Stimulated activated CD8-positive, alpha-beta memory T cell treated with anti-CD3 and anti-CD28 coated beads, Interleukin-2, amount 100 ng/mL, for 48 hours (primary cell): ENCODE measurements at places on chromosomes 5 and 9.

GRCh38 chr9:114317665-114318357 is 5.1 kb upstream of the ORM1 start:
- no peak for DNase-seq

DNA sequence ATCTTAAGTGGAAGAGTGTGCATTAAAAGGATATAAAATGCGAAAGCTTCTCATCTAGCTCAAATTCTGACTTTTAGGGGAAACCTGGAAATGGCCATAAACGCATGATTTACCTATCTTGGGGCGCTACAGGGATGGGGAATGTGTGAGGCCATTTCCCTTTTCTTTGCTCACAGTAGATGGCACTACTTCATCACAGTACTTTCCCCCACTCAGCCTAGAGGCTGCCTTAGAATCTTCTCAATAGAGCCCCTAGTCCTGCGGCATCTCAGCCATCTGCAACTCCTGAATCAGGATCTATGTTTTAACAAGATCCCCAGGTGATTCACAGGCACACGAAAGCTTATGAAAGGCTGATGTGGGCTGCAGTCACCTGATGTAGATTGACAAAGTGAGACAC is 110.8 kb downstream of the LHFPL2 start:
- DNase-seq, result no peak

DNA sequence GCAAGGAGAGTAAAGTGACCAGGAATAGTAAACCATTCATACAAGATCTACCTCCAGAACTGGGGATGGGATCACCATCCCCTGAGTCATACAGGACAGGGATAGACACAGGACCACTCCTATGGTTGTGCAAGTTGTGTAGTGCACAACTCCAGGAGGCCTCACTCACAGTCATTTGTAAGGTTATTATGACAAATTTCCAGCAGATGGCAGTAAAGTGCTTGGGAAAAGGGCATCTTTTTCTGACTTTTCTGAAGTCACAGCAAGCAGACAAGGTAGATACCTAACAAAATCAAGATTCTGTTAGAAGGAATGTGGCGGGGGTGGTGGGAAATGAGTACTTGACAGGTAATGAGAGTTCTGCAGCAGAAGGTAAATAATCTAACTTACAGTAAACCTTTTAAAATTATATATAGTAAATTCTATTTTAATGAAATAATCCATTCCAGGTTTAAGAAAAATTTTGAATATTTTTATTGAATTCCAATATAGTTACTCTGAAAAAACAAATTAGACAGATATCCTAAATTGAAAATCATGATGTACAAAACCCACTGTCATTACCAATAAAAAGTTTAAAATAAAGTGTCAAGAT is 16.7 kb upstream of the KIF27 start:
- DNase-seq, result no peak

DNA sequence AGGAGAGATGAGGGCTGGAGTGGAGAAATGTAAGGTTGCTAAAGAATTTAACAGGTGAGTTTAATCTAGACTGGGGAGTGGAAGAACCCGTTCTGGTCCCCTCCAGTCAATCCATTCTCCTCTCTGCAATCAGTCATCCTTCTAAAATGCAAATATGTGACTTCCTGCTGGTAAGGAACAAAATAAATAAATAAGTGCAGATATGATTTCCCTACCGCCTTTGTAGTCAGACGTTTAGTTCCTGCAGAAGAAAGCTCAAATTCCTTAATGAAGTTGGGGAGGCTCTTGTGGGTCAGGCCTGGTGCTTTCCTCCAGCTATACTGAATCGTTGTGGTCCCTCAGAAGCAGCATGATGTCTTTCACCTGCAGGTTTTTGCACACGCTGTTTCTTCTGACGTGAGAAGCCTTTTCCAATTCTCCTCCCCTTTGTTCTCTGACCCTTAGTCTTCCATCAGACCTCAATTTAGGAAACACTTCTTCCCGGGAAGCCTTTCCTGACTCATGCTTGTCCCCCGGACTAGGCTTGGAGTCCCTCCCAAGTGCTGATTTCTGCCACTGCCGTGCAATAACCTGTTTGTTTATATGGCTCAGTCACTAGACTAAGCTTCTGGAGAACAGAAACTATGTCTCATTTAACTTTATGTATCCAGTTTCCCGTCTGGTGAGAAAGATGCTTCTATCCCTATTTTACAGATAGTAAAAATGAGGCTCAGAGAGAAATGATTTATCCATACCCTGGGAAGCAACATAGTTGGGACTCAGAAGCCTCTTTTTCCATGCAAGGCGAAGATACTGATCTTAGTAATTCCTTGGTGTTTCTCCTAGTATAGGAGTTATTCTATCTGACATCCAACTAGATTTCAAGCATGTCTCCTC is 1.3 kb downstream of the ATP6V1G1 start:
- no peak for DNase-seq

DNA sequence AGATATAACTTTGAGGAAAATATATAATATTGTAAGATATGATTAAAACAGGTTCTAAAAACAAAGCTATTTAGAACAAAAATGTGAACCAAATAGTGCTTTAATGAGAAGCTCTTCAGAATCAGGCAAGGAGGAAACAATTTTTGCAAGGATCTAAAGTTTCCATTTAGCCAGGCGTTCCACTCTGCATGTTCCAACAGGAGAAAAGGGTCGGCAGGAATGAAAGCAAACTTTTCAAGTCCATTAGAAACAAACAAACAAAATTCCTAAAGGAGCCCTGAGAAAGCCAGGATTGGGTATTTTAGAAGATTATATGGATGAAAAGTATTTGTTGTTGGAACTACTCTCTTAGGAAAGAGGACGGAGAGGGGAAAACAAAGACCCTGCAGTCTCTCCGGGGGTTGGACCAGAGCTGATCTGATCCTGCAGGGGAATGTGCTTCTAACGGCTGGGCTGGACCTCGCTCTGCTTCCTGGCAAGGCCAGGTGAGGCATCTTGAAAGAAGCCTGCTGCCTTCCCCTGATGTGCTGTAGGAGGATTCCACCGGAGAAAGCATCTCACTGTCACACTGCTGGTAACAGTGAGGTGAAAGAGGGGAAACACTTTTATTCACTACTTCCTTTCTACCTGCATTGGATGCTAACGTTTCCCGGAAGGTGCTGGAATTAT is 94.6 kb downstream of the PRRT1B start:
- no peak for DNase-seq

DNA sequence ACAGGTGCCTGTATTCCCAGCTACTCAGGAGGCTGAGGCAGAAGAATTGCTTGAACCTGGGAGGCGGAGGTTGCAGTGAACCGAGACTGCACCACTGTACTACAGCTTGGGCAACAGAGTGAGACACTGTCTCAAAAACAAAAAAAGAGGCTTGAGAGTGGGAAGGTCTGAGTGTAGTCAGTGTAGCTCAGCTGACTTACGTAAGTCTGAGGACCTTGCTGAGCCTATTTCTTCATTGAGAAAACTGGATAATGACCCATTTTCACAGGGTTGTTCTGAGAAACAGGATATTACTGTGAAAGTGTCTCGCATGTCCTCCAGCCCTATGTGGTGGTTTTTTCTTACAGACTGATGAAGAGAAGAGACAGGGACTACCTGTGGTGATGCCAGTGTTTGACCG is 66.7 kb downstream of the WDR41 start:
- no peak for DNase-seq

GRCh38 chr9:123373946-123374345 is 17.9 kb downstream of the CRB2 start:
- no peak for DNase-seq

DNA sequence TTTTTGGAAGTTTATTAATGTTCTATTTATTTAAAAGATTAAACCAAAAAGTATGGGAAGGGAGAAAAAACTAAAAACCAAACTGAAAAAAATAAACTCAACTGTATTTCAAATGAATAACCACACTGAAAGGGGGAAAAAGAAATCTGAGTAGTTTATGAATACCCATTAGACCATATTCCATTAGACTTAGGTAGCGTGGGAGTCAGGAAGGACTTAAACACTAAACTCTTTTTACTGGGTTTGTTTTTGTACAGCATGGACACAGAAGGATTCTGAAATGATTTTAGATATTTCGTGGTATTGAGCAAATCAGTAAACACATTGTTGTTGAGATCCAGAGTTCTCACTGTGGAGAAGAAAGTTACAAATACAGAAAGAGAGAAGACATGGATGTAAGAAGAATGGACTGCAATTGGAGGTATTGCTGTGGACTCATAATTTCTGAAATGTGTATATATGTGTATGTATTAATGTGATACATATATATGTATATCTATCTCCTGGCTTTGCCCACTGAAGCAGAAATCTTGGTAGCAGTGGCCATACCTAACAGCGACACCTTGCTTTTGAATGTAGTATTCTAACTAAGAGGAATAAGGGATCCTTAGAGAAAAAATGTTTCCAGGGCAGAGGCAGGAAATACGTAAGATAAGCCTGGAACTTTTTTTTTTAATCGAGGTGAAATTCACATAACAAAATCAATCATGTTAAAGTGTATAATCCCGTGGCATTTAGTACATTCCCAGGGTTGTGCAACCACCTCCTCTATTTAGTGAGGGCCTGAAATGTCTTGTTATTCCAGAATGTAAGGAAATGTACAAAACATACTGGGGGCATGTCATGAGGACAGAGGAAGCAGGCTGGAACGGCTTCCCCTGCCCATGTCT is 228.8 kb downstream of the SMARCA2 start:
- no peak for DNase-seq

- no peak for DNase-seq
These were observed 201.5 kb downstream of the AUH start for GRCh38 chr9:91160181-91160580.

DNA sequence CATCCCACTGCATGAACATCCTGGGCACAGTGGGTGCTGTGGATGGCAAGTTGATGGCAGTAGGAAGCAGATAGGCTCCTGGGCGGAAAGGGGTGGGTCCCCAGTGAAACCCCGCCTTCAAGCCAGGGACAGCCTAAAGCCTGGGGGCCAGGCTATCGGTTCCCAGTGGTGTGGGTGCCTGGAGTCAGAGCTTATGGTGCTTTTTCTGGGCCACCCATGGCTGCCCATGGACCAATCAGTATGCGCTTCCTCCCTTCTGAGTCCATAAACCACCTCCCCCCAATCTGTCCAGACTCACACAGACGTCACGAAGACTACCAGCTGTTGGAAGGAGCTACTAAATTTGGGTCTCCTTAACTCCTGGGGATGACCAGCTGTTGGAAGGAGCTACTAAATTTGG is 17.5 kb upstream of the ECPAS start:
- no peak for DNase-seq

GRCh38 chr9:90766731-90767130 is 34.9 kb upstream of the SYK start:
- DNase-seq, result no peak

GRCh38 chr5:218457-219291 is 554 bp downstream of the SDHA start:
- peak; percentile 14 for DNase-seq

DNA sequence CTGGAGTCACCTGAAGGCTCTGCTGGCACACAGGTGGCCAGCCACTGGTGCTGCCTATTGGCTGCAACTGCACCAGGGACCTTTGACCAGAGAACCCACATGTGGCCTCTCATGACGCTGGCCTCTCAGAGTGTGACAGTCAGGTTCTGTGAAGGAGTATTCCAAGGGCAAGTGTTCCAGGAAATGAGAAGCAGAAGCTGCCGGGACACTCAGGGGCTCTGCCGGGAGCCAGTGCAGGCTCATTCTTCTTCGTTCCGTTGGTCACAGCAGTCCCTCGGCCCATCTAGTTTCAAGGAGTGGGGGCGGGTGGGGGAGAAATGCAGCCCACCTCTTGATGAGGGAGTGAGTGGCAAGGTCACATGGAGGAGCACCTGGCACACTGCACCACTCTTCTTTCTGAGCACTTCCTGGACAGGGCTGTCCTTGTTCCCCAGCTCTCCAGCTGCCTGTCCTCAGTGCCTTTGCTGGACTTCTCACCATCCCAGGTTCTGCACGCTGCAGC is 237.5 kb downstream of the GADD45G start:
- DNase-seq, result no peak

DNA sequence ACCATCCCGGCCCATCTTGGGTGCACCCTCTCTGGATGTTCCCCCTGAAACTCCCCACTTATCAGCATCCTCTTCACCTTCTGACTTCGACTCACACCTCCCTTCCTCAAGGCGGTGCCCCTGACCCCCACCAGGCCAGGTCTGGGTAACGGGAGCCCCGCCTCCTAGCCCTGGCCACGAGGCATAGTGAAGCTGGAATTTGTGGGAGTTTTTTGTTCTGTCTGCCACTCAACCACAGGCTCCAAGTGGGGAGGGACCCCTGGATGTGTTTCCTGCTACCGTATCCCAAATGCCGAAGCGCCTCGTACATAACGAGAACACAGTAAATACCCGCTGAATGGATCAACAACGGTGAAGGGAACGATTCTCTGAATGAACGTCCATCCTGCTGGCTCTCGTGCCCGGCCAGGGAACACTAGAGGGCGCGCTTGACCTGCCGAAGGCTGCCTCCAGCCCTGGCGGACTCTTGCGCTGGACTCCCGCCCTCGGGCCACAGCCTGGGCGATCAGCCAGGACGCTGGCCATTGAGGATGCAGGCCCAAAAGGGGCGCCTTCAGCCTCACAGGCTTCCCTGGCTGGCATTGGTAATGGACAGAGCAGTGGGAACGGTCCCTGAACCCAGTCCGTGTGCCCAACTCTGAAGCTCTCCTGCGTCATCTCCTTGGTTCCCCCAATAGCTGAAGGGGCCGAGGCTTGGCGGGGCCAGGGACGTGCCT is 47.3 kb upstream of the PHYKPL start:
- peak; percentile 45 for DNase-seq

- no peak for DNase-seq
These were observed 15.2 kb downstream of the GARNL3 start for GRCh38 chr9:127279717-127280285.

DNA sequence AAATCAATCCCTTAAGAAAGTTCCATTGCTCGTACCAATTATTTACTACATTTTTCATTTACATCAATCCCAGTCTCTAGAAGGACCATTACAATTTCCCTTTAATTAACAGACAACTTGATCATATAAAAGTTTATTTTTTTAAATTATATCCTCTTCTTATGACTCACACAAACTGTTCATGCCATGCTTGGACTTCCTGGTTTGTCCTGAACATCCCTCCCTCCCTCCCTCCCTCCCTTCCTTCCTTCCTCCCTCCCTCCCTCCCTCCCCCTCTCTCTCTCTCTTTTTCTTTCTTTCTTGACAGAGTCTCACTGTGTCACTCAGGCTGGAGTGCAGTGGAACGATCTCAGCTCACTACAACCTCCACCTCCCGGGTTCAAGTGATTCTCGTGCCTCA is 11.6 kb upstream of the CLTB start:
- no peak for DNase-seq
